ENCODE measurements at places on chromosomes 3 and 15.

- DNase-seq: no peak
Observed at GRCh38 chr3:48708481-48708889, 8.5 kb downstream of the IP6K2 start.

- DNase-seq: no peak
Observed at GRCh38 chr3:177713928-177714900, 516.9 kb upstream of the TBL1XR1 start.

DNA sequence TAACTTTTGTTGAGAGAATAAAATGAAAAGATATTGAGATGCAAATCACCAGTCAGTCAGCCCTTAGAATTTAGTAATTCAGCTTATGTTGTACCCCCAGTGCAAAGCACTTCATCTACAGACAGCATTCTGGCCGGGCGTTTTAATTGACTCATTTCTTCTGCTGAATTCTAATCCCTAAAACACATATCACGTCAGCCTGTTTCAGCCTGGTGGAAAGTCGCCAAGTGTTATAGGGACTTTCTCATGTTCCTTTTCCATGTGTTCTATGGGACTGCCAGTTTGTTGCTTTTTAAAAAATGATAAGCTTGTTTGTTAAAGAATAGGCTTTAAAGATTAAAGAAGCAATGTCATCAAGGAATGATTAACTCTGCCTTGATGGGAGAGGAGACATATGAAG lies 169.7 kb upstream of the BFSP2 start:
- DNase-seq: no peak

DNA sequence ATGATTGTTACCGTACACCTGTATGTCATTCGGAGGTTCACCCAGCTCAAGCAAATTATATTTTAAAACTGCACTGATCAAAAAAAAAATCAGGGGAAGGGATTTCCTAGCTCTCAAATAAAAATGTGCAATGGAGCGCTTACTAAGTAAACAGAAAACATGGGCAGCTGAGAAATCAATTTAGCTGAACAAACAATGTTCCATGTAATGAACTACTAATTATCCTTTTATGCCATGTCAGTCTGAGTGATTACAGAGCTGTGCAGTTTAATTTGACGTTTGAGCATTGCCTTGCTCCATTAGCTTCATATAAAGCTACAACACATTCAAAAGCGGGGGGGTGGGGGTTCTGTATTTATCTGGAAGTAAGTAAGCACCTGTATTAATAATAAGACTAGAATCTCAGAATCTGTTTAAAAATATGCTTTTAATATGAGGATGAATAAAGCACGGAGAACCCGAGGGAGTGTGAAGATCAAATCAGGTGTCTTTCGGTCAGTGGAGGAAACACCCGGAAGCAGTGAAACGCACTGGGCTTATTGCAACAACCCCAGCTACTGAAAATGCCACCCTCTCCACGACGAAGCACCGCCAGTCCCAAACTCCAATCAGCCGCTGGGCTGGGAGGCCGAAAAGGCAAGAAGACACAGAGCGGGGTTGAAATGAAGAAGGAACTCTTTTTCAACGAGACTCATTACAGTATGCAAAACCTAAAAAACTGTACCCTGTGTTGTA lies 196.5 kb upstream of the ATP11B start:
- DNase-seq: no peak

- DNase-seq: no peak
Observed at GRCh38 chr3:68958932-68959331, 26.6 kb upstream of the TAFA4 start.

DNA sequence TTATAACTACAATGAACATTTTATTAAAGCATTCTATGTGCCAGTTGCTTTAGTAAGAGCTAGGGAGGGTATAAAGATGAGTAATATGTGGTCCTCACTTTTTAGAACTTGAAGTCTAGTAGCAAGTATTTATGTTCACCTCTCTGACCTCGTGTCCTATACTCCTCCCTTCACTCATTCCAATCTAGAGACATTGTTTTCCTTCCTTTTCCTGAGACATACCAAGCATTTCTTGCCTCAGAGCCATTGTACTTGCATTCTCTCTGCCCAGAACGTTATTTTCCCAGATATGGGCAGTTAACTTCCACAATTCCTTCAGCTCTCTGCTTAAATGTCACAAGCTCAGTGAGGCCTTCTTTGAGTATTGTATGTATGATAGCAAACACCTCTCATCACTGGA lies 408.6 kb downstream of the PDCD6IP start:
- no peak for DNase-seq

GRCh38 chr3:174583396-174583795 lies 275.7 kb upstream of the NAALADL2 start:
- no peak for DNase-seq

- DNase-seq: no peak
Observed at GRCh38 chr3:51794206-51794605, 15.2 kb upstream of the IQCF6 start.

DNA sequence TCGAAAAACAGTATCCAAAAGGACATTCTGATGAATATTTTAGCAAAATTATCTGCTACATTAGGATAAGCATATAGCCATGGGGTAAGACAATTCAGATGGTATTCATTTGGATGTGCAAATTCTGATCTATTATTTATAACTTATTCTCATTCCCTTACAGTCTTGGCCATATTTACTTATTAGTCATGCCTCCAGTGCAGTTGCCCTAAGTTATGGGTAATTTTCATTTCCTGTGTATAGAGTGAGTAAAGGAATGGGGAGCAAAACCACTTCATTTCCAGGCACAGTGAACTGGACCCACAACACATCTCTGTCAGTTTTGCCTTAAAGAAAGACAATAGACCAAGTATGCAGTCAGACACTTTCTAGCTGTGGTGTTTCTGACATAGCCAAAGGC lies 134.3 kb downstream of the POLQ start:
- no peak for DNase-seq

DNA sequence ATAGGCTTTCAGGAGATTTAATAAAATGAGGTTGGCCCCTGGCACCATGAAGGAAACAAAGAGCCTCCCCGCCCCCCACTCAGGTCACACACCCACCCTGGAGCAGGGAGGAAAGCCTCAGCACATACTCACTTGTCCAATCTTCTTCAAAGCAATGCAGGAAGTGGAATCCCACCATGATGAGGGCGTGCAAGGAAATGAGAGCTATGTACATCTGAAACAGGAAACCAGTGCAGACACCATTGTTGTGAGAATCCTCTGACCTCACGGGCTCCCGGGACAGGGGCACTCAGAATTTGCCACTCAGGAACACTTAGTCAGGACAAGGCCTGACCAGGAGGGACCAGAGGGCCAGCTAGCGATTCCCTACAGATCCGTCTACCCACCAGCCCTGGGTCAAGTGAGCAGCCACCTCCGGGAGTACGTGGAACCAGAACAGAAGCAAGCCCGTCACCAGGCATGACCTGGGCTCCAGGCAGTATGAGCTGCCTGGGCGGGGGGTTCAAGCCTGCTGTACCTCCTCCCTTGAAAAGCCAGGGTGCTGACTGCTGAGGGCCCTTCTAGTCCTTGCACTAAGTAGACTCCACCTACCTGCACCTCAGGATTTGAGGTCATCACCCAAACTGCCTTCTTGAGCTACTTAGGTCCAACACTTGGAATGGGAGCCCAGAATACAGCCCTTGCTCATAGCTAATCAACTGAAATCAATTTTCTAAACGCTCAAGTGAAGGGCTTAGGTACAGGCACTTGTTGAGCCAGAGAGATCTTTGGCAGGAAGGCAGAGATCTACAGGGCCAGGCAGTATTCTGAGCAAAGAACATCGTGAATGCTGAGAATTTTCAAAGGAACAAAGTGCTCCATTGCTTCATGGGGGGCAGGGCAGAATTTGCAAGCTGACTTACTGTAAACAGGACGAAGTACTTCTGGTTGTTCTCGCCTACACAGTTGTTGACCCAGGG lies 42.7 kb downstream of the ZDHHC3 start:
- no peak for DNase-seq

DNA sequence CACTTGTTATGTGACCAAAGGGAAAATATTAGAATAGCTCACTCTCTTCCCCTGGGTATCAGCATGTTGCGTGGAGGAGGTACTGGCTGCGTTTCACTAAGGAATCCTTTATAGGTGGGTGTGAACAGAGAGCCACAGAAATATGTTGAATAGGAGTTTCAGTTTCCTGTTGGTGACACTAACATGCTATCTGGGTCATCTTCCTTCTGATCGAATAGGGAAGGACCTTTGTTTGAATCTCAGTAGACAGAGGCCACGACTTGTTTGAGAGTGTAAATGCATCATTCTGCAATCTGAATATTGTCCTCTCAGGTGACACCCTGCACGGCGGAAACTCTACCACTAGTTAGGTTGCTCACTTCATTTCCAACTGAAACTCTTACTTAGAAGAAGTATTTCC lies 157.9 kb upstream of the SLC2A2 start:
- peak; percentile 39 for DNase-seq

DNA sequence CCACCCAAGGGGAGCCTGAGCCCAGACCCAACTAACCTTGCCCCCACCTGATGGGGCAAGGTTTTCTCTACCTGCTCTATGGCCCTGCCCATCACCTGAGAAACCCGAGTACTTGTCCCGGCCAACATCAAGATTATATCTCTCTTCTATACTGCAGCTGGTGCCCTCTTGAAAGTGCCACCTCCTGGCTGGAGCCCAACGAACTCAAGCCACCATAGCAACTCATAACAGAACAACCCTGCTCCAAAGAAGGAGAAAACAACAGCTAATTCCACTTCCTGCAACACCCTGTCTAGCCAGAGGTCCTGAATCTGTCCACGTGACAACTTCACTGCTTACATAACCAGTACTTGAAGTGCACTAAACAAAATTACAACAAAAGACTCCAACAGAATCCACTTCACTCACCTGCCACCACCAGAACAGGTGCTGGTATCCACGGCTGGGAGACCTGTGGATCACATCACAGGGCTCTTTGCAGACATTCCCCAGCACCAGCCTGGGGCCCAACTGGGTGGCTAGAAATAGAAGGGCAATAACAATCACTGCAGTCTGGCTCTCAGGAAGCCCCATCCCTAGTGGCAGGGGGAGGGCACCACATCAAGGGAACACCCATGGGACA lies 49.2 kb downstream of the PIERCE2 start:
- no peak for DNase-seq

- no peak for DNase-seq
Observed at GRCh38 chr3:24591661-24592555, 97.3 kb upstream of the THRB start.

GRCh38 chr15:26200427-26200826 lies 337.3 kb upstream of the ATP10A start:
- DNase-seq: no peak

DNA sequence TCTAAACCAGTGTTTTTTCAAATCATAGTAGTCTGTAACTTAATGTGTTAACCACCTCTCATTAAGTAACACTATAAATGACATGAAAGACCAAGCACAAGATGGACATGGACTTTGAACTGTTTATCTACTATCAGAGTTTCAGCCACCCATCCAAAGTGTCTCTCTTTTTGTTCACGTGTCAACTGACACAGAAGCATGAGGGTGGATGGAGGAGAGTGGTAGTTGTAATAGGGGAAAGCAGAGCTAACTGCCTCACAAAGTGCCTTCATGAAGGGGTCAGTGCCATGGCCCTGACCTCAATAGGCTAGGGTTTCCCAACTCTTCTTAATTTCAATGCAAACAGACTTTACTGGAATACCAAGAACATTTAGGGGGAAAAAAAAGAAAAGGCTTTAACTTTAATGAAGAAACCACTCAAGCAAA lies 32.1 kb upstream of the TRPM7 start:
- DNase-seq: no peak

- no peak for DNase-seq
Observed at GRCh38 chr3:87350367-87351199, 74.2 kb upstream of the POU1F1 start.

DNA sequence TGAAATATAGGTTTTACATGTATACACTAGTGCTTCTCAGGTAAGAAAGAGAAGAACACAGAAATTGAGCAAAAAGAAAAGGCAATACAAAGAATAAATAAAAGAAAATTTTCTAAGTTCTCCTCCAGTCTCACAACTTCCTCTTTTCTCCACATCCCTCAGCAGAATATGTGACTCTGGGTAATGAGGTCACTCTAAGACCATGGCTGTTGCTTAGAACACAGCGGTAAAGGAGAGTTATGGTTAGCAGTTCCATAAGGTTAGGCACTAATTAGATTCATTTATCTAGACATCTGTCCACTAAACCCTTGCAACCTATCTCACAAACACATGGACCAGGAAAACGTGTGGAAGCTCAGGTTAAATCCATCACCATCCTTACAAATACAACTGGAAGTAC lies 47.9 kb downstream of the IGSF11 start:
- DNase-seq: no peak

- DNase-seq: no peak
Observed at GRCh38 chr15:77219841-77220240, 148.9 kb upstream of the TSPAN3 start.
